ENCODE measurements at places on chromosomes 11 and 22. TPM values are rescaled to one million over a fixed set of nuclear protein-coding genes. Genes with fewer than 3 reads are reported as not detected.

DNA sequence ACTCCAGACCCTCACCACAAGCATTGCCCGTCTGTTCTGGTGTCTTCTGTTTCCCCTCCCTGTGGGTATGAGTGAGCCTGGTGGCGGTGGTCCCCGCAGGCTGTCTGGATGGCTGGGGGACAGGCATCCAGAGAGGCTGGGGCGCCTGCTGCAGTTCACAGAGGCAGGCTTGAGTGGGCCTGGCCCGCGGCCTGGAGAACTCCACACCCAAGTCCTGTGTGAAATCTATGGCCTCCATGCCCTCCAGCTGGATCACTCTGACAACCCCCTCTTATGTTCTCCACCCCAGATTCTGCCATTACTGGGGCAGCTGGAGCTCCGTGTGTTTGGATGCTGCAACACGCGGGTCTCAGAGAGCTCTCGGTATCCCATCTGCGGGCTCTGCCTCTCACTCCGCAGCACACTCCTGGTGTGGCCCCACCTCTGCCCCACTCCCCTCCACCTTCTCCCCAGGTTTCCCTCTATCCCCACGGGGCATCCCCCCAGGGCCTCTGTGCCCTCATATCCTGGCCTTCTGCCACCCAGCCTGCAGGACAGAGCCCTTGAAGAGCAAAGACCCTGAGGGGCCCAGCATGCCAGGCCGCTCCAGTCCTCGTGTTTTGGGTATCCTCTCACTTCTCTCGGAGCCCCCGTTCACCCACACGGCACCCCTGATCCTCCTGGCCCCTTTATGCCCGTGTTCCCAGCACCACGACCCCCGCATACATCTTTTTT is 31.3 kb downstream of the LRRC74B start:
- no peak for DNase-seq

The NEFH gene
- total RNA-seq, result 0.41 TPM

The TPBGL gene
- not detected for total RNA-seq

The SOX6 gene
- 17.1 TPM for total RNA-seq
